ENCODE measurements at places on chromosomes 3 and 15.

- no peak for DNase-seq
Observed at GRCh38 chr3:41175365-41175764, 23.9 kb upstream of the CTNNB1 start.

GRCh38 chr3:188706176-188706575 lies 465.6 kb upstream of the TPRG1 start:
- DNase-seq = no peak

GRCh38 chr3:127955728-127956127 lies 40.7 kb downstream of the KBTBD12 start:
- DNase-seq = peak; percentile 71

GRCh38 chr3:10992017-10992942 lies at the start of gene SLC6A1:
SLC6A1 (plus strand) TSS chr3:10992748; CDS start chr3:11017212, 24,464 bp downstream.
- peak; percentile 37 for DNase-seq

GRCh38 chr3:148911592-148911991 lies 46.5 kb downstream of the CPA3 start:
- no peak for DNase-seq

DNA sequence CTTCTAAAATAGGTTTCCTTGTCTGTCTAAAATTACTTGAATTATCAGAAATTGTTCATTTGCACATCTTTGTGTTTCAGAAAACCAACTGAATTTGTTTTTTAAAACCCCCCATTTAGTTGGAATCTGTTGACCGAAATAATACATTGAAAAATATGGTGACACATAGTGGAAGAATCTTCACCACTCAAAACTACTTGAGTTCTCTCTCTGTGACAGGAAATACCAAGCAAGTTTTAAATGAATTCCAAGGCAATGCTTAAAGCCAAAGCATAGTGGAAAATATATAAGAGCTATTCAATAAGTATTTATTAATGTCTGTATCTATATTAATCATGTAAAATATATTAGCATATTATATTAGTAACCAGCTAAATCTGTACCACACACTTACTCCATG lies 224.9 kb upstream of the COL8A1 start:
- DNase-seq = peak; percentile 38

DNA sequence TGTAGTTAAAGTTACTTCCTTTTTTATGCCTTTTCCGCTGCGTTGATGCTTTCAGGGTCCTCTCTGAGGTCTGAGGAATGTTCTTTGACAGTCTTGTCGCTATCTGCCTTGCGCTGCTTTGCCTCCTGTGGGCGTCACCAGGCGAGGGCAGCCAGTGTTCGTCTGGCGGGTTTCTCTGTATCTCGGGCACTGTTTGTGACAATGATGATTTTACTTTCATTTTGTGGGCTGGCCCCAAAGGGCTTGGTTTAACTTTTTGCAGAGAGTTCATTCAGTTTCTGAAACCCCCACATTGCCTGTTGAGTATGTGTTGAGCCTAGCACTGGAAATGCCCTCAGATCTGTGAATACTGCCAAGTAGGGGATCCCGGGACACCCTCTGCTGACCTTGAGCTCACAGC lies 24.6 kb upstream of the SACM1L start:
- no peak for DNase-seq
